Frontal cortex (tissue), 4 donors: ENCODE measurements at places on chromosomes 7 and 10. TPM values are rescaled to one million over a fixed set of nuclear protein-coding genes. Genes with fewer than 3 reads are reported as not detected.

The LRGUK gene
- total RNA-seq: 14.3 TPM

The CLDN4 gene
- not detected for total RNA-seq

The DNA2 gene
- 39.1 TPM for total RNA-seq

The SPDYE6 gene
- not detected for total RNA-seq

The SRGN gene
- total RNA-seq: 22.4 TPM

The DENND2A gene
- total RNA-seq: 25.7 TPM

The KNDC1 gene
- total RNA-seq: 8.2 TPM

DNA sequence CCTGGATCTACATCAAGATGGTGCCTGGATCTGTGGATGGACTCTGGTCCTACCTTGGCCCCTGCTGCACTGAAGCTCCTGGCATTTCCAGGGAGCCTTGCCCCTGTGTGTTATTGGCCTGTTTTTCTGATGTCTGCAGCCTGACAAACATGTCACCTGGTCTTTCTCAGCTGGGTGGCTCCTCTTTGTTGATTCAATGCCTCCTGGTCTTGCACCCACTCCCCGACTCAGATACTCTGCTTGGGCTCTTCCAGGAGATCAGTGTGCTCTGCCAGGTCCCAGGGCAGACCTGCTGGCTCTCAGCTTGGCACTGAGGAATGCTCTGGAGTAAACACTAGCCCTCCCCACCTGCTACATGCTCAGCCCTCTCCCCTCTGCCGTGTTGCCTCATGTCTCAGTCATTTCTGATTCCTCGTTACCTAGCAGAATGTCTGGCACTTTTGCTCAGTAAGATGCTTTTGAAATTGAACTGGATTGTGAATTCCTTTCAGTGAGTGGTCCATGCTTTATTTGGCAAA lies 253.3 kb upstream of the BMPER start:
- DNase-seq: no peak

DNA sequence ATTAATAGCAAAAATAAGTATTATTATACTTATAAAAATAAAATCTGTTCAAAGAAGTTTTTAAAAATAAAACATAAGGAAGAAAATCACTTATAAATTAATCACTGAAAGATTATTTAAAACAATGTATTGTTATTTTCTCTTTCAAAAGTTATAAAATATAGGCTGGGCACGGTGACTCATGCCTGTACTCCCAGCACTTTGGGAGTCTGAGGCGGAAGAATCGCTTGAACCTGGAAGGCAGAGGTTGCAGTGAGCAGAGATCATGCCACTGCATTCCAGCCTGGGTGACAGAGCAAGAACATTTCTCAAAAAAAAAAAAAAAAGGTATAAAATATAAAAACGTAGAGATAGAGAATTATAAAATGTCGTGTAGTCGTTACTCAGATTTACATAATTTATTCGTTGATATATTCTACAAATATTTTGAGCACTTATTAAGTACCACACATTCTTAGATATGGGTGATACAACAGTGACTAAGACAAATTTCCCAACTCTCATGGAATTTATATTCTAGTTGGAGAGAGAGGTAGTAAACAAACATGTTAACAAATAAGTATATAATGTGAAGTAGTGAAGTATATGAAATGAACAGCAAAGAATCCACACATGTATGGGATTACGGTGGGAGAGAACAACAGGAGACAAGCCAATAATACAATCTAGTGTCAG lies 1030.0 kb downstream of the SORCS1 start:
- no peak for DNase-seq

DNA sequence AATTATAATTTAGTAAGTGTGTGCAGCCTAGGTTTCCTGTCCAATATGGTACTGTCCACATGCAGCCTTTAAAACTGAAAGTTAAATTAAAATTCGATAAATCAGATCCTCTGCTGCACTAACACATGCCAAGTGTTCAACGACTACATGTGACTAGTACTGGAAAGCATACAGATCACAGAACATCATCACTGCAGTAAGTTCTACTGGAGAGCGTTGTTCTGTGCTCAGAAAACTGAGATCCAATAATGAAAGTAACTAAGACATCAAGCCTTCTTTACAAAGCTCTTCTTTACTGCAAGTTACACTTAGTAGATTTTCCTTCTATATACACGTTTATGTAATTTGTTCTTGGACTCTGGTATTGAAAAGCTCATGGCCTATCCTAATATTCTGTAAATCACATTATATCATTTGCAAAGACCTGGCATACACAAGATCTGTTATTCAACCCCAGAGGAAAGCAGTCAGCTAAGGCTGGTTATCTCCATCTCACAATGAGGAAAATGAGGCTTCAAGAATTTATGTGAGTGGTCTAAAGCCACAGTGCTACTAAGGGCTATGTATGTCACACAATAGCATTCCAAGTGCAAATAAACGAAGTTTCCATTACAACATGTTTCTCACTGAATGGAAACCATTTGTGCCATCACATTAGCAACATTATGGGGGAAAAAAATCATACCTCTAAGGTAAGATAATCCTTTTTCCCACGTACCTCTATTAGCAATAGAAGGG lies 77.6 kb downstream of the VPS41 start:
- no peak for DNase-seq

DNA sequence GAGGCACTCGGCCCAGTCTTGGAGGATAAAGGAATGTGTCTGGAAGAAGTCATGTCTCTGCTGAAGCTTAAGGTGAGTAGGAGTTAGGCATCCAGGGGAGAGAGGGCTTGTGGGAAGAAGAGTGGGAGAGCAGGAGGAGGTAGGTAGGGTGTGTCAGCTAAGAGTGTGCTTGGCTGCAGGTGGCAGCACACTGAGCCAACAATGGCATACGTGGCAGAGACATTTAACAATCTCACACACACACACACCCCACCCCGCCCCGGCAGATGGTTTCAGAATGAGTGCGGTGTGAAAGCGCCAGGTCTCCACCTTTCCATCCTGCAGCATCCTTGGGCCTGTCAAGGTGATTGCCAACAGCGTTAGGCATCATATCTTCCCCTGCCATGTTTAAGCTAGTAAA lies 11.2 kb upstream of the ARPC1A start:
- DNase-seq: no peak

DNA sequence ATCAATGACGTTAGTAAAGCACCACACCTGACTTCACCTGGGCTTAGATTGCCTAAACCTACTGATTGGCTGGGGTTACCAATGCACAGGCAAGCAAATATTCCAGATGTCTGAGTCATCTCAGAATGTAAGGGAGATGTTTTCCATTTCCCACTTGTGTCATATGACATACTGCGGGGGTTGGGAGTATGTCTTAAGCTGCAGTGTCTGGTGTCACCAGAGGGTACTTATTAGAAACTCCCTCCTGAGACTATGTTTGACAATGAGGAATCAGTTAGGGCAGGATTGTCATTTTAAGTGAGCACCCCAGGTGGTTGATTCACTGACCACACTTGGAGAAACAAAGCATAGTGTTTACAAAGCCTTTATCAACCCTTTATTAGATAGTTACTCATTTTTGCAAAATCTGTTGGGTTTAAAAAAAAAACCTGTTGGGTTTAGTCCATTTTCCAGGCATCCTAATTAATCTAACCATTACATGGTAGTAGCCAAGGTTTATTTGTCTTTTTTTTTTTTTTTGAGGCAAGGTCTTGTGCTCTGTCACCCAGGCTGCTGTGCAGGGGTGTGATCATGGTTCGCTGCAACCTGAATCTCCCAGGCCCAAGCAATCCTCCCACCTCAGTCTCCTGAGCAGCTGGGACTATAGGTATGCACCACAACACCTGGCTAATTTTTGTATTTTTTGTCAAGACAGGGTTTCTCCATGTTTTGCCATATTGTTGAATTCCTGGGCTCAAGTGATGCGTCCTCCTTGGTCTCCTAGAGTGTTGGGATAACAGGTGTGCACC lies 72.5 kb downstream of the CDK6 start:
- no peak for DNase-seq

DNA sequence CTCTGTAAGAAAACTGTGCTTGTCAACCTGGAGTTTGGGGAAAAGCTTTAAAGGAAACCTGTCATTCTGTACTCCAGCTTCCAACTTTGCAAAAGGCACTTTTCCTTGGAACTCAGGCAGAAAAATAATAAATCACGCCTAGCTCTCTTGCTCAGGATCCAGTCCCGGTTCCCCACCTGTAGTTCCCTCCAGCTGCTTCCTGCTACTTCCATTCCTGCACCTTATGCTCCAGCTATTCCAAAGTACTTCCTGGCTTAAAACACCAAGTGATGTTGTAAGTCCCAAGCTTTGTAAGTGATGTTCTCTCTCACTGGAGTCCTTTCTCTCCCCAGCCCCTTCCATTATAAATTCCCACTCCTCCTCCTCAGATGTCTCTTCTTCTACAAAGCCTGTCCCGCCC lies 98.6 kb downstream of the GRM8 start:
- DNase-seq: no peak

- no peak for DNase-seq
These were observed 37.0 kb upstream of the PURB start for GRCh38 chr7:44922351-44922694.

GRCh38 chr10:123683865-123684264 lies 17.7 kb downstream of the GPR26 start:
- DNase-seq: no peak

DNA sequence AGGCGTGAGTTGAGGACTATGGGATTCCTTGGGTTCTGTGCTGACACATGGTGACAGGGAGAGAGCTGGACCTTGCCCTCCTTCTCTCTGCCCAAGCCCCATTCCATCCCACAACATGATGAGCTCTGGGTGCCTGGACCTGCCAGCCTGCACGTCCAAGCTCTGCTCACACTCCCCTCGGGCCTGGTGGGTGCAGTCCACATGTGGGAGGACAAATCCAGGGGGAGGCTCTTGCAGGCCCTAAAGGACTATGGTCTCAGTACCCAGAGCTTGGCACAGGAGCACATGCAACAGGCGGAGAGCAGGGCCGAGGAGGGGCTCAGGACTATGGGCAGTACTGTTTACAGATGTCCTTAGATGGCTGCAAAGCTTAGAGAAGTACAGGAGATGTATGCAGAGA lies 91.4 kb downstream of the CLEC2L start:
- DNase-seq: no peak

DNA sequence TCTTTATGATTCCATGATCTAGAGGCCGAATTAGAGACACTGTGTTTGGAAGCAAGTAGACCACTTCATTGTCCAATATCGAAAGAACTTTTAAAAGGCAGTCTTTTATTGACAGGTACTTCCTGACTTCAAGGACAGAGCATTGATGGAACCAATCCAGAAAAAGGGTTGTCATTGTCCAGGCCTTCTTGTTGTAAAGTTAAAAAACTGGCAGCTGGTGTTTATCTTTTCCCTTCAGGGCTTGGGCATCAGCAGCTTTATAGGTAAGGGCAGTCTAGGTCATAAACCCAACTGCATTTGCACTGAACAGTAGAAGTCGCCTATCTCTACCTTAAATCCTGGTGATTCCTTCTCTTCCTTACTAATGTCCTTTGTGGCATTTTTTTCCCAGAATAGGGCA lies 95.6 kb downstream of the ST7 start:
- no peak for DNase-seq

DNA sequence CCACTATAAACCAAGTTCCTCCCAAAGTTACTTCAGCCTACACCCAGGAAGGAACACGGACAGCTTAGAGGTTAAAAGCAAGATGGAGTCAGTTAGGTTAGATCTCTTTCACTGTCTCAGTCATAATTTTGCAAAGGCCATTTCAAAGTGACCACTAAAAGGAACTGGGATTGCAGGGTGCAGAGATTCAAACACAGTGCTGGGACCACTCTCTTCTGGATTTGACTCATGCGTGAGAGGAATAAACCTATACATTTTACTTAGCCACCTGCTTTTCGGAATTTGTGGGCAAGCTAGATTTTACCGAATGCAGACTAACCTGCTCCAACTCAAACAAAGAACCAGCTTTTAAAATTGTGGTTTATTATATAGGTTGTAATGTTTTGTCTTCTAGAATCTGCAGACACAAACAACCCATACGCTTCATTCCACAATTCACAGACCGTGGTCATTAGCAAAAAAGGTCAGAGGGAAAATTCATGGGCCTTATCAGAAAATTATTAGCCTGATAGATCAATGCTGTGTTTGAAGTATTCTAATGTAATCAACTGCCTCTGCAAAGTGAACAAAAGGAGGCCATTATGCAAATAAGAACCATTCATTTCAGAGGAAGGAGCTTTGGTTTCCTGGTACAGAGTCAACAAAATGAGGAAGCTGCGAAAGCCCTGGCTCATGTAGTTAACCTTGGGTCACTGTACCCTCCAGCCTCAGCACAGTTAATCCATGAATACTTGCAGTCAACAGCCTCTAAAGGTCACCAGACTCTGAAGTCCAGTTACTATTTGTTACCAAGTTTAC lies 342.7 kb upstream of the KLF6 start:
- no peak for DNase-seq

DNA sequence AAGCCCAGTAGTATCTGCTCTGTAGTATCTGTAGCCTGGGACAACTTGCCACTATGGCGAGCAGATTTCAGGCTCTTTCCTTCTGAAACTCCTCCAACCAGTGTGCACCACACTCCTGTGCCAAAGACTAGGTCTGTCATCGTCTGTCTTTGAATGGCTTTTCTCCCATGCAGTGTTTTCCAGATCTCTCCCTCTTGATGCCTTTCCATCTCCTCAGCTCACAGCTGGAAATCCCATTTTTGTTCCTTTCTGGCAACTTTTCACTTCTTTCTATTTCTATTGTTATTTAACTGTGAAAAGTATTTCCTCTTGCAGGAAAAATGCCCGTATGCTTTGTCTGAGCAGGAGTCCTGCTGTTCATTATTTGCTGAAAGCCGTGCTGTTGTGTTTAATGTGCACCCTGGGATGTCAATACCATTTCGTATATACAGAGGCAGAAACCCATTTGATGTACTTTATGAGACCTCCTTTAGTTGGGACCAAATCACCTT lies 373.7 kb downstream of the PHTF2 start:
- no peak for DNase-seq

- no peak for DNase-seq
These were observed 93.3 kb downstream of the CUL2 start for GRCh38 chr10:34996843-34997242.
